ENCODE measurements at places on chromosomes 1 and 21.

DNA sequence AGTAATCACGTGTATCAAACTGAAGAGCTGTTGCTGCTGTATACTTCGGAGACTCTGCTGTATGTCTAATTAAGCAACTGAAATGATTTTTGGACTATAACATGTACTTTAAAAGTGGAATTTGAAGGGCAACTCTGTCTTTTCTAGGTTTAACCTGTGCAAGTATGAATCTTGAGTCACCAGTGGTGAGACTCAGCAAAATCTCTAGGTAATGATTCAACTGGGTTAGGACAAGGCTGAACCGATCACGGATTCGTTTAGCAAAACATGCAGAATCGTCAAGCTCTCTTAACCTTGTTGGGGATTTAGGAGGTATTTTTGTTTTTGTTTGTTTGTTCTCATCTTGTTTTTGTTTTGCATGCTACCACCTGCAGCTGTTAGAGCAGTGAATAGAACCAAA, 149.6 kb downstream of the CYYR1 start:
- DNase-seq = no peak

GRCh38 chr1:228913626-228914414, 178.5 kb downstream of the RHOU start:
- no peak for DNase-seq

- DNase-seq = no peak
These were observed 1183.7 kb upstream of the PRMT6 start for GRCh38 chr1:105872817-105873216.

DNA sequence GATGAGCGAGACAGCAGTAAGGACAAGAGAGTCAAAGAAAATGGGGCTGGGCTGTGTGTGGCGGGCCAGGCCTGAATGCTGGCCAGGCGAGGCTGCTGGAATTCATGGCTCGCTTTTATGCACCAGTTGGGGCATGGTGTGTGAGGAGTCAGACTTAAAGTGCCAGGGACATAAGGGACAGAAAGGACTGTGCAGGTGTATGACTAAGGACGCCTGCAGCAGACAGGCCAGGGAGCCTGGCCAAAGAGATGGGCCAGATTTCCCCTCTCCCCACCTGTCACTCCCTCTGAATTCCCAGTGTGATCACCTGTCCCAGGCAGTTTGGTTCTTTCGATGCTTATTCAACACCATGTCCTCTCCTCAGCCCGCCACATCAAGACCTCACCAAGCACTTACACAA, 16.9 kb upstream of the SMIM12 start:
- no peak for DNase-seq

- no peak for DNase-seq
These were observed 119.5 kb downstream of the PCBP3 start for GRCh38 chr21:45763074-45763473.

GRCh38 chr1:222224156-222224555, 323.7 kb downstream of the HHIPL2 start:
- no peak for DNase-seq

- DNase-seq = no peak
These were observed 37.9 kb downstream of the RLF start for GRCh38 chr1:40199126-40199525.

DNA sequence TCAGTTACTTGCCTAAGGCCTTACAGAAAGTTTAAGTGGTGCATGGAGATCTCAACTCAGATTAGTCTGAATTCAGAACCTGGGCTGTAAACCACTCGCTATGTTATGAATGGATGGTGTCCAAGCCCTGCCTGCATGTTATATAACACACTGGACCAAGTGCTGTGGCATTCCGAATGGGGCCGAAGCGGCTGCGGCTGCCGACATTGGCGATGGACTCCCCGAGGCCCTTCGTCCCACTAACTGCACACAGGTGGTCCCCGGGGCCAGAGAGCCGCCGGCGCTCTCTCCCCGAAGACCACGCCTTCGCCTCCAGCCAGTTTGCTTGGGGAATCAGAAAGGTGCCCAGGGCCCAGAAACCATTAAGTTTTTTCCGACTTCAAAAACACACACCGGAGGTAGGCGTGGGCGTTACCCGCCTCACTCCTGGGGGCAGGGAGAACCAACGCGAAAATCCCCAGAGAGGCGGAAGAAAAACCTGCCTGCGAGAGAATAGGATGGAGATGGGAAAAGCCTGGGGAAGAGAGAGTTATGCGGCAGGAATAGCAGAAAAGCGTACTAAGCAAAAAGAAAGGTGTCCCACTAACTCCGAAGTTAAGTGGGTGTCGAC, 579 bp upstream of the TENT5C start:
- no peak for DNase-seq

- no peak for DNase-seq
These were observed 4.8 kb downstream of the KCNA2 start for GRCh38 chr1:110601332-110601731.

DNA sequence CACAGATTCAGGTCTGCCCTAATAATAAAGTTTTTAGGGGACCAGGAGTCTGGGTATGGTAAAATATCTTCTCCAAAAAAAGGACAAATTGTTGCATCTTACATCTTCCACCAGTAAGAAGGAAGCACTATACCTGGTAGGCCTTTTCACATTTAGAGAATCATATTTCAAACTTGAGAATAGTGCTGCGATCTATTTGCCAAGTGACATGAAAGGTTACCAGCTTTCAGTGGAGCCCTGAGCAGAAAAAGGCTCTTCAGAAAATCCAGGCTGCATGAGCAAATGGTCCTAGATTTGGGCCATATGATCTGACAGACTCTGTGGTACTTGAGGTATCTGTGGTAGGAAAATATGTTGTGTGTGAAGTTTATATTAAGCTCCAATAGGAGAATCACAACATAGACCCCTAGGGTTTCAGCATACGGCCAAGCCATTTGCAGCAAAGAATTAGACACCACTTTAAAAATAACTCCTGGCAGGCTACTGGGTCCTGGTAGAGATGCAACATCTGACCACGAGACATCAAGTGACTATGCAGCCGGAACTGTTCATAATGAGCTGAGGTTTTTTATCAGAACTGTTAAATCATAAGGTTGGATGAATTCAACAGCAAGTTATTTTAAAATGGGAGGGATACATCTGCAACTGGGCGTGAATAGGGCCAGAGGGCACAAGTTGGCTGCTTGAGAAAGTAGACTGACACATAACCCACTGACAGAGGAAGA, 38.6 kb upstream of the CCDC190 start:
- no peak for DNase-seq

DNA sequence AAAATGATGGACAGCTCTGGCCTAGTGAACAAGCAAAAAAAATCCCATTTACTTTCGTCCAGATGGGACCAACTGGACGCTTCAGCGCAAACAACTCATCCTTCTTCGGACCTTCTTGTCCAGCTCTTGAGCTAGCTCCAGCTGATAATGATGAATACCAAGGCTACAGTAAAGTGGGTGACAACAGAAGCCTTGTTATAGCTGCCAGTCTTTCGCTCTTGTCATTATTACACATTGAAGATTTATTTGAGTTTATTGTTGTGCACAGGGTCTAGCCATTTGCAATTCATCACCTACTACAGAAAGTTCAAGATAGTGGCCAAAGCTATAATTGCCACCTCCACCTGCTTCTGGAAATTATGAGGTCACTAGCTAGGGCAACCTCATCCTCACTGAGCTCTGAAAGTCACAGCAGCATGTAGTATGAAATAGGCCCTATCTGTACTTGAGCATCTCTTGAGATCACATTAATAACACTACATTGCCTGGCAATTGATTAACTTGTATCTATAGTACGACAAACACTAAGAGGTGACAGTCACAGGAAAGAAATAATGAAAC, 76.9 kb downstream of the GPATCH2 start:
- no peak for DNase-seq

- no peak for DNase-seq
These were observed 55.0 kb downstream of the KCNJ15 start for GRCh38 chr21:38311765-38312164.

GRCh38 chr1:63813829-63814277, 40.0 kb downstream of the ROR1 start:
- no peak for DNase-seq

DNA sequence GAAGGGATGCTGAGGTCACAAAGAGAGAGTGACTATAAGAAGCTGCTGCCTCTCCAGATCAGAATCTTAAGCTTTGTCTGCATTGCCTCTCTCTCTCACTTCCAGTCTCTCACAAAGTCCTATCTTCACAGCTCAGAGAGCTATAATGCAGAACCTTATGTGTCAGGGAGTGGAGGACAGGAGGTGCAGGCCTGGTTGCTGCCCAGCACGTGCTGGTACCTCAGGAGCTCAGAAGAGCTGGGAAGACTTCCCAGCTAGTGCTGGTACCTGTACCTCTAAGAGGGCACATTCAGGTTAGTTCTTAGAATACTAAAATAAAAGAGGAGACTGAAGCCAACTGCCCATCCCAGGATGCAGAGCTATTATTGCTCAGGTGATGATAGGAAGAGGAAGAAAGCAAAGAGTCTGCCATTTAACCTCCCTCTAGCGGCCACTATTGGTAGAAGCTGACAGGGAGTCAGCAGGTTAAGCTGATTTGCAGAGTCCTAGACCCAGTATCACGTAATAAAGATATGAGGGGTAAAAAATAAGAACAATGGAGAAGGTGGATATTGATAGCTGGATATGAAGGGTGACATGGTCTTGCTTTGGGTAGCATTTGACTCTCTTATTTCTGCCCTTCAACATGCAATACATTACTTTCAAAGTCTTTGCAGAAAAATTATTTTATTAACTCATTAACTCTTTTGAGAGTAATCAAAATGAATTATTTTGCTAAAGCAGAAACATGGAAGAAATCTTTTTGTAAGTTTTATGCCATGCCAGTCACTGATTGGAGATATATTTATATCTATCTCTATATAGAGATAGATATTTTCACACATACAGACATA, 138.1 kb upstream of the HMCN1 start:
- DNase-seq = peak; percentile 36

- no peak for DNase-seq
These were observed 48.2 kb upstream of the RCC1 start for GRCh38 chr1:28457678-28458077.

GRCh38 chr1:207755846-207756693, 4.2 kb downstream of the CD46 start:
- DNase-seq = no peak

DNA sequence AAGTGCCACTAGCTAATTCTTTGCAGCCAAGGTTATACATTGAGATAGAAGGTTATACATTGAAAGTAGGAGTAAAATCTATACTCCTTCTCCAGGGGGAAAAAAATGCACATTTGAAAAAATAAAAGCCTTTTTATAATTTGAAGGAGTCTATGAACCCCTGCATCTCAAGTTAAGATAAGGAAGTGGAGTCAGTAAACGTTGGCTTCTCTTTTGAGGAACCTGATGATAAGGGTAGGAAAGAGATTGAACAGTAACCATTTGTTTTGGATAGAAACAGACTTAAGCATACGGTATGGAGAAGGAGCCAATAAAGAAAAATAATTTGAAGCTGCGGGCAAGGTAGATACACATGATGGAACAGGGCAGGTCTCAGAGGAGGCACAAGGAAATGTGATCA, 64.1 kb downstream of the RPAP2 start:
- DNase-seq = no peak

GRCh38 chr1:53593758-53594380, 134.7 kb downstream of the DMRTB1 start:
- DNase-seq = no peak

- DNase-seq = peak; percentile 30
These were observed 7.7 kb downstream of the CNIH3 start for GRCh38 chr1:224623743-224624333.

- DNase-seq = no peak
These were observed 163.0 kb downstream of the SYT2 start for GRCh38 chr1:202547215-202547614.

GRCh38 chr1:104341944-104342343, 592.2 kb downstream of the AMY1C start:
- no peak for DNase-seq

DNA sequence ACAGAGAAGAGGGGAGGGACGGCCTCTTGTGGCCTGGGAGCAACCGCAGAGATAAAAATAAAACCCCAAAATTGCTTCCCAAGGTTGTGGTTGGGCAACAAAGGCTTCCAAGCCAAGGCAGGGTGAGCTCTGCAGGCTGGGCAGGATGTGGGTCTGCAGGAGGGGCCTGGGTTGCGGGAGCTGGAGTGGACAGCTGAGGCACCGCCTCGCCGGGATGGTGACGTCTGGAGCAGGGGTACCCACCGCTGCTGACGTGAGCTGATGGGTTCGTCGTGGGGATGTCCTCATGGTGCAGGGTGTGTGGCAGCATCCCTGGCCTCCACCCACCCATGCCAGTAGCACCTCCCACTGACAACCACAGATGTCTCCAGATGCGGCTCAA, 3.7 kb downstream of the AURKAIP1 start:
- no peak for DNase-seq

DNA sequence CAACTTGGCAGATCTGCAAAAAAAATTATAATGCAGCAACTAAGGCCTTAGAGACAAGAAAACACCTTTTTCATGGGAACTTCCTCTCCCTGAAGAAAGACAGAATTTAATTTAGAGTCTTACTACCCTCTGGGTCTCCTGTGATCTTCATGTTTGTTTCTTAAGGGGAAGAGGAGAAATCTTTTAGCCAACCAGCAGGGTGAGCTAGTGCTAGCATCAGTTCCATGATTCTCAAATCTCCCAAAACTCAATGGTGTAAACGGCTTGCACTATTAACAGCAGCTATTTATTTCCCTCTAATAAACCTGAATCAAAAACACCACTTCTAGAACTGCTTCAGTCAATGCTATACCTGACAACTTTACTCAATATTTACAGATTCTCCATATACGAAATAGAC, 3.8 kb downstream of the ZNF644 start:
- DNase-seq = no peak

DNA sequence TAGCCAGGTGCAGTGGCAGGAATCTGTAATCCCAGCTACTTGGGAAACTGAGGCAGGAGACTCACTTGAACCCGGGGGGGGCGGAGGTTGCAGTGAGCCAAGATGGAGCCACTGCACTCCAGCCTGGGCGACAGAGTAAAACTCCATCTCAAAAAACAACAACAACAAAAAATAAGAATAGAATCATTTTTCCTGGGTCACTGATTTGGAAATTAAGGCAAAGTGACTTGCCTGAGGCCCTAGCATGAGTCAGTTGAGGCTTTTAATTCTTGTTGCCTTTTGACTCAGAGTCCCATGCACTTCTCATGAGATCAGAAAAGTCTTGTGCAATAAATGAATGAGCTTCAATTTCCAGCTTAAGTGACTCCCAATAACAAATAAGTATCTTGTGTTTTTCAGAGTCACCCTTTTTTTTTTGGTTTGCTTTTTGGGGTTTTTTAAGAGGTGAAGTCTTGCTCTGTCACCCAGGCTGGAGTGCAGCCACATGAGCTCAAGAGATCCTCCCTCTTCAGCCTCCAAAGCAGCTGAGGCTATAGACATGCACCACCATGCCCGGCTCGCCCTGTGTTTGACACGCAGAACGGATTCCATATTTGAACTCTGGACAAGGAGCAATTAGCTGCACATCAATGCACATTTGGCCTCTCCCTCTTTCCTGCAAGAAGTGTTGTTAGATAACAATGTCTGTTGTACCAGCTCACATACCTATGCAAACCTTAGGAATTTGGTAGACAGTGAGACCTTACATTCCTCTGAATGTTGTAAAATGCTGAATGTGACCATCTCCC, 3.4 kb upstream of the PLEKHM2 start:
- DNase-seq = peak; percentile 15

- DNase-seq = no peak
These were observed 3.9 kb downstream of the CLDN19 start for GRCh38 chr1:42736152-42736551.

Measured in activated naive CD4-positive, alpha-beta T cell treated with anti-CD3 and anti-CD28 coated beads, Interleukin-2, amount 50 U/mL, for 16 hours (primary cell).